ENCODE measurements at places on chromosomes 3 and 15.
A peak's percentile ranks its signal among the peaks of the same experiment; 100 is the strongest.

DNA sequence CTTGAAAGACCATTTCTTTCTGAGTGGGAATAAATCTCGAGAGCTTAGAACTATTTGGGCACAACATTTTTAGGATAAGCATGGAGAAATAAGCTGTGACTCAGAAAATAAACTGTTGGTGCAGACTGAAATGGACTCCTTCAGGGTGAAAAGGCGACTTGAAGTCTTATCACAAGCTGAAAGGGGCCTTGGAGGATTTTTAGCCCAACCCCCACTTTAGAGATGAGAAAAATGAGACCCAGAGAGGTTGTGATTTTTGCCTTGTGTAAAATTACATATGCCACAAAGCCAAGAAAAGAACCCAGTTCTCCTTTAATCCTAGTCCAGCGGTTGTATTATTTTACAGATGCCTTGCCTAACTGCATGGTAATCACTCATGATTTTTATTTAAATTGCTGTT lies 1.5 kb downstream of the ATP1B3 start:
- no peak for DNase-seq

DNA sequence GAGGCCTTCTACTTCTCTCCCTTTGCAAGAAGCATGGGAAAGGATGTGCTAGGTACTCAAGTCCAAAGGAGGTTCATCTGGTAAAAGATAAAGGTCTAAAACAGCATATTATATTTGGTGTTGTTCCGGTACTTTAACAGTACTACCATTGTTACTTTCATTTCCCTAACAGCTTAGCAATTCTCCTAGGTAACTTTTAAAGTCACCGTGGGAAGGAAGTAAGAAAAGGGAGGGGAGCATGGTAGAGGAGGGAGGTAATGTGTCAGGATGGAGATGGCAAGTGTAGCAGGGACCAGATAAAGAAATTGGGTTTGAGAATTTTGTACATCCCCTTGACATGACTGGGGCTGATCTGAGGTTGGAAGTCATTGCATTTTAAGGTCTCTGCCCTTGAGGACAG lies 89.4 kb upstream of the SKOR1 start:
- DNase-seq: no peak

DNA sequence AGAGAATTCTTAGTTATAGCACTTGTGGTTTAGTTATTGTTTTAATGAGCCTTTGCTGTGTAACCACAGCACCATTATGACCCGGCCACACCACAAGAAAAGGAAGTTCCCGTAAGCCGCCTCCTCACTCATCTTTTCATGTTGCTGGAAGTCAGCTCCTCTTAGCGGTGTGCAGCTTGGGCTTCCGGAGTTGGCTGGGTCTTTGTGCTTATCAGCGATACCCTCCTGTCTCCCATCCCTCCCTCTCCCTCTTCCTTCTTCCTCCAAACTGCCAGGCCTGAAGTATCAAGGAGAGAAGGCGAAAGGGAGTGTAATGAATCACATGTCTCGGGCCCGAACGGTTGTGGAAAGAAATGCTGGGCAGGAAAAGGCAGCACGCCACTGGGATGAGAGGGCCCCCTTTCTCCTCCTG lies 353.5 kb downstream of the MCTP2 start:
- peak; percentile 68 for DNase-seq

- no peak for DNase-seq
These were observed 273.3 kb upstream of the ZPLD1 start for GRCh38 chr3:102161384-102162006.

- DNase-seq: no peak
These were observed at the start of gene DGKG for GRCh38 chr3:186361762-186362536. Gene DGKG (minus strand): TSS chr3:186362234. CDS start chr3:186320459, 41,775 bp downstream.

GRCh38 chr15:66749841-66750575 lies 48.0 kb downstream of the SMAD6 start:
- DNase-seq: peak; percentile 29

GRCh38 chr3:167886690-167887089 lies 151.2 kb downstream of the SERPINI1 start:
- no peak for DNase-seq
